ENCODE measurements at places on chromosomes 4 and X.

GRCh38 chr4:76058302-76058701 is 16.2 kb upstream of the ART3 start:
- no peak for DNase-seq

- no peak for DNase-seq
Observed at GRCh38 chr4:163554870-163555465, 60.5 kb downstream of the TMA16 start.

GRCh38 chrX:11080741-11081305 is 30.3 kb upstream of the HCCS start:
- DNase-seq: no peak

DNA sequence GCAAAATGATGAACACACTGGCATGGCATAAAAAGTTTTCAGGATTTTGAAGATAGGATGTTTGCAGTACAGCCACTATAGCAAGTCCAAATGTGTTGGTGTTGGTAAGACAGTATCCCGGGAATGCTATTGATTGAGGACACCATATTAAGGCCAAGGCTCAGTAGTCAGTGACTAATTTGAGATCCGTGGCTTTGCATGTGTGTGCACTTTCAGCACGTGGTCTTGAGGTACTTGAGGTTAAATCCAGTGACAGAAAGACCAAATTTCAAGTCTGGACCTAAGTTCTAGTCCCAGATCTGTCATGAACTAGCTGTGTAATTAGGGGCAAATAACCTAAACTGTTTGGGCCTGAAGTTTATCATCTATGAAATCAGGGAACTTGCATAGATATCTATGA is 76.5 kb upstream of the ETNPPL start:
- no peak for DNase-seq

DNA sequence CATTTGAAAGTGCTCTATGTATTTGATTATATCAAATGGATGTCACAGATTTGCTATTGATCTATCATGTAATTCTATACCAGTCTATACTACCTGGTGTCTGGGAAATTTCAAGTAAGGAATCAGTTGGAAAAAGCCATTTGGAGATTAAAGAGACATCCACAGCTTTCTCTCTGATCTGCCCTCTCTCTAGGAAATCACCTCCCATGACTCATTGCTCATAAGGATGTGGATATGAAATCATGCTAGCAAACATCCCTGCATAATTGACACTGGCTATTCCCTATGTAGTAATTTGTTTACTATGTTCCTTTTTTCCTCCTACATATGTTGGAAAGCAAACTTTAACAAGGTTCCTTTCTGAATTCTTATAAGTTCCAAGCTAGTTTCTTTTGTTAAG is 94.3 kb downstream of the TEX13A start:
- DNase-seq: no peak

DNA sequence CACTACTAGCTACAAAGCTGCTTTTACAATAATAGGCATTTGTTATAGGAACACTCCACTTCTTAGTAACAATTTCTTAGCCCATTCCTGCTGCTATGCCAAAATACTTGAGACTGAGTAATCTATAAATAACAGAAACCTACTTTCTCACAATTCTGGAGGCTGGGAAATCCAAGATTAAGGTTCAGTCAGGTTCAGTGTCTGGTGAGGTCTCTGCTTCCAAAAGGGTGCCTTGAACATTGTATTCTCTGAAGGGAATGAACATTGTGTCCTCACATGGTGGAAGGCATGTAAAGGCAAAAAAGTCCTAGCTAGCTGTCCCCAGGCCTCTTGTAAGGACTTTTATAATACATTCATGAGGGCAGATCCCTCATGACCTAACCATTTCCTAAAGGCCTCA is 7.0 kb downstream of the SLC9B1 start:
- no peak for DNase-seq

GRCh38 chr4:146095091-146095690 is 80.3 kb upstream of the LSM6 start:
- peak; percentile 53 for DNase-seq

DNA sequence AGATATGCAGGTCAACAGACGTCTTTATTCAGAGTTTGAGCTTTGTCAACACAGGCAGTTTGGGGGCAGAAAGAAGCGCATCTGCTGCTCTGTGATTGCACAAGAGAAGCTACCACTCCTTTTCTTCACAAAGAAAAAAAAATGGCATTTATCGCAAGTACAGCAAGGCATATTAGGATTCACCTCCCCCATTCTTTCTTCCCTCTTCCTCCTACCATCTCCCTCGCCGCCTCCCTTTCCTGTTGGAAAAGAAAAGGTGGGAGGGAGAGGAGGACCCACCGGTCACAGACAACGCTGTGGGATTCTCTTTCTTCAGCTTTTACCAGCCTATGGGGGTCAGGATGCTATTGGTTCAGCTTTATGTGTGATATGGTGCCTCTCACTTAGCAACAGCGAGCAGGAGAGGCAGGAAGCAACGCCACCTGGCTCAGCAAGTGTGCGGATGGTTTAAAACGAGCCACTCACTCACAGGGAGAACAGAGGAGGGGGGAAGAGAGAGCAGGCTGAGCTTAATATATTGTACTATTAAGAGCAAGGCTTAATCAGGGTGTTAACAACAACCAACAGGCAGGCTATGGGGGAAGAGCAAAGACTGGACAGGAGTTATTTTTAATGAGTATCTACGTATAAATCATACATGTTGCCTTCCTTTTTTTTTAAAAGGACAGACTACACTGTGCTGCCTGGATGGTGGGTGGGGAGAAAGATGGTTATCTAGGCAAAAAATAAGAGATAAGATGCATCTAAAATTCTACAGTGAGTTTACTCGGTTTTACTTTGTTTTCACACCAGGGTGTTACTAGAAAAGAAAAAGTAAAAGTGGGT is 104.7 kb downstream of the MAML3 start:
- peak; percentile 38 for DNase-seq

DNA sequence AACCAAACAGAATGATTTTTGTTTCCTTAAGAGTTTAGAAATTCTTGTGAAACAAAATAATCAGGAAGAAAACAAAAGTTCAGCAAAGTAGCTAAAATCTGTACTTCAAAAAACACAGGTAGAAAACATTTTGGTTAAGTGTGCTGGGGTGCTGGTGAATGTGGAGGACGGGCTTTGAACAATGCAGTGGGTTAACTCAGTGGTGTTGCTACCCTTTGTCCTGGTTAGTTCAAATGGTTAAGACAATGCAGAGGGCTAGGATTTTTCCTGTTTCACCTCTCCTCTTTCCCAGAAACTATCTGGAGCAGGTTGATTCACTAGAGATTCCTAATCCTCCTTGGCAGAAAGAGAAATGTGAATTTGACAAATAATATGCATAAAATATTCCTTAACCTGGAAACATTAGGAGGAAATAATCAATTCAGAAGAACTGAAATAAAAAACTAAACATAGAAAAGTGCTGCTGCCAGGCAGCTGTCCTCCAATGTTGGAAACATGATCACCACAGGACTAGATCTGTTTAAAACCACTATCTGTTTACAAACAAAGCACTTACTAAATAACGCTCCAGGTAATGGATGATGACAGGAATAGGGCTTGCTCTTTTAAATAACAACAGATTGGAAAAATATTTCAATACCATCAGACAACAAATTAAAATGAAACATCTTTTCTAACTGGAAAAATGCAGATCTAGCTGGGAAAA is 148.9 kb downstream of the MAML3 start:
- no peak for DNase-seq
